Stimulated activated naive CD4-positive, alpha-beta T cell (primary cell): ENCODE measurements at places on chromosomes 1 and 21.

- DNase-seq: no peak
Observed at GRCh38 chr1:236526079-236526478, 2.3 kb downstream of the LGALS8 start.

- no peak for DNase-seq
Observed at GRCh38 chr1:115643666-115644065, 1.9 kb downstream of the VANGL1 start.

DNA sequence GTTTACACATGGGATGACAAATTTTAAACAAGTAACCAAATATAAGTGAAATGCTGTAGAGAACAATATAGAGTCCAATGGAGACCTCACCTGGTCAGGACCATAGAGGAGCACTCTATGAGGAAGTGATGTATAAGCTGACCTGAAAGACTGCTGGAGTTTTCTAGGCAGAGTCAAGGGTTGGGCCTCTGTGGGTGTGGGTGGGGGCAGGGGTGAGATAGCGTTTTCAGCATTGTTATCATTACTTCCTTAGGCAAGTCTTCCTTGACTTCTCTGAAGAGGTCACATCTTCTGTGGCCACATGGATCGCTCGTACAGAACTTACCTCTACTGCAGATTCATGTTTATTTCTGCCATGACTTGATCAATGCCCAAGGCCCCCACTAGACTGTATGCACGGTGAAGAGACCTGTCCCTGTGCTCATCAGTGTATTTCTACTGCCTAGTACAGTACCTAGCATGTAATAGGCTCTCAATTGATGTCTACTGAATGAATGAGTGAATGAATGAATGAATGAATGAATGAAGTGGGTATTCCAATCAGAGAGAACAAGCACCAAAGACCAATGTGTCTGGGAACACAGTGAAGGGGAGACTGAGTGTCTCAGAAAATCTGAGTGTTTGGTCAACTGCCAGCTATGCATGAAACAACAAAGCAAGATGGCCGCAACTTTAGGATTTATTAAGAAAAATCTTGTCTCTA is 116.5 kb downstream of the RNF220 start:
- DNase-seq: no peak

GRCh38 chr1:164560556-164560955 is 1.6 kb downstream of the PBX1 start:
- no peak for DNase-seq

- DNase-seq: no peak
Observed at GRCh38 chr1:96340686-96341085, 380.9 kb upstream of the PTBP2 start.
